ENCODE measurements at places on chromosomes 2 and 18. TPM values are rescaled to one million over a fixed set of nuclear protein-coding genes. Genes with fewer than 3 reads are reported as not detected.

The ANTXR1 gene
- 147 TPM for total RNA-seq

The PNKD gene
- total RNA-seq: 45.3 TPM

The TAF4B gene
- 3.0 TPM for total RNA-seq

The KCNG2 gene
- 0.38 TPM for total RNA-seq

The DOCK10 gene
- total RNA-seq: 18.9 TPM
